NCI-H446 (cell line): ENCODE measurements at places on chromosomes 7 and 10.

- no peak for DNase-seq
Observed at GRCh38 chr7:17994079-17994850, 33.4 kb downstream of the PRPS1L1 start.

DNA sequence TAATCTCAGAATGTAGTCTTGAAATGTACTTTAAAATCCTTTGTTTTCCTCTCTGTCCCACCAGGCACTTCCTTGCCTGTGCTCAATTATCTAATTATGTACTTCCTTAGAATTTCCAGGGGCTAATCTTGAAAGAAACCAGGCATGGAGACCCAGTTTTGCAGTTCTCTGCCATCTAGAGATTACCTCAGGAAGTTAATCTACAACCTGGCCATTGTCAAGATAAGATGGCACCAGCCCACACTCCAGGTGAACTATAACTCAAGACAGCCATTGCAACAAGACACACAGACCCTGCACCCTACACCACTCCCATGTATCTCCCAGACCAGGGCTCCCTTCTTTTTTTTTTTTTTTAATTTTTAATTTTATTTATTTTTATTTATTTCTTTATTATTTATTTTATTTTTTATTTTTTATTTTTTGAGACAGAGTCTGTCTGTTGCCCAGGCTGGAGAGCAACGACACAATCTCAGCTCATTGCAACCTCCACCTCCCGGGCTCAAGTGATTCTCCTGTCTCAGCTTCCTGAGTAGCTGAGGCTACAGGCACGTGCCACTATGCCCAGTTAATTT, 85.9 kb upstream of the TRIM24 start:
- DNase-seq, result no peak

DNA sequence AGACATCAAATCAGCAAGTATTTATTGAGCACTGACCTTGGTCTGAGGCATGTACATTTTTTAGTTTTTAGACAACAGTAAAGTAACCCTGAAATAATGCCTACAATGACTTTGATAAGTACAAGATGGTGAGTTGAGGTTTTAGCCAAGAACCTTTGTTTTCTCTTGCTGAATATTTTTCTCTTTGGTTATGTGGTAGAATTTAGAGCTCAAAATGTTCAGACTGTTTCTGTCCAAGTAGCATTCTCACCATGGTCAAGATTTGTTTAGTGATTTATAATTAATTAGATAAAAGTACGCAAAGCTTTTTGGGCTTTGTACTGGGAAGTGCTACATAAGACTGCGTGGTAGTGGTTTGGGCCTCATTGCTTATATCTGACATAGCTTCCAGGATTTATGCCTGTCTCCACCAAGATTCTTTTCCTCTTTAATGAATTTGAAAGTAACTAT, 102.4 kb downstream of the KAT6B start:
- no peak for DNase-seq

DNA sequence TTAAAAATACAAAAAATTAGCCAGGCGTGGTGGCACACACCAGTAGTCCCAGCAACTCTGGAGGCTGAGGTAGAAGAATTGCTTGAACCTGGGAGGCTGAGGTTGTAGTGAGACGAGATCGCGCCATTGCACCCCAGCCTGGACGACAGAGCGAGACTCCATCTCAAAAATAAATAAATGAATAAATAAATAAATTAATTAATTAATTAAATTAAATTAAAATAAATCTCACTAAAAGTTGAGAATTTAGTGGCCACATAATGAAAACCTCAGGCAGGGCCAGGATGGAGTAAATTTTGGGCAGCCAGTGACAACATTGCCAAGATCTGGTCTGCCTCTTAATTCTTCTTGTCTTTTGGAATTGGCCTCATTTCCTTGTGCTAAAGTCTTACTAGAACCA, 187.5 kb upstream of the FEZF1 start:
- no peak for DNase-seq

DNA sequence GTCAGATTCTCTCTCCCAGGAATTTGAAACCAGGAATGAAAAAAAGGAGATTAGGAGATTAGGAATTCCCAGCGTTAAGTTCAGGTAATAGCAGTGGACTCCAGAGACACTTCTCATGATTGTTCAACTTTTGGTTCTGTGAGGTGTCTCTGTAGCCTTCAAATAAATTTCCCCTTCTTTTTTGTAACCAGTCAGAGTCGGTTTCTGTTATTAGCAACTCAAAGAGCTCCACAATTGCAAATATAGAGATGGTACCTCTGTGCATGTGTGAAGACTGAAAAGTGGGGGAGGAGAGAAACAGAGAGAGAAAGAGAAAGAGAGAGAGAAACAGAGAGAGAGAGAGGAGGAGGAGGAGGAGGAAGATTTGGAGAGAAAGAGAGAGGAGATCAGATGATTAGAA, 112.8 kb upstream of the STEAP1B start:
- no peak for DNase-seq

DNA sequence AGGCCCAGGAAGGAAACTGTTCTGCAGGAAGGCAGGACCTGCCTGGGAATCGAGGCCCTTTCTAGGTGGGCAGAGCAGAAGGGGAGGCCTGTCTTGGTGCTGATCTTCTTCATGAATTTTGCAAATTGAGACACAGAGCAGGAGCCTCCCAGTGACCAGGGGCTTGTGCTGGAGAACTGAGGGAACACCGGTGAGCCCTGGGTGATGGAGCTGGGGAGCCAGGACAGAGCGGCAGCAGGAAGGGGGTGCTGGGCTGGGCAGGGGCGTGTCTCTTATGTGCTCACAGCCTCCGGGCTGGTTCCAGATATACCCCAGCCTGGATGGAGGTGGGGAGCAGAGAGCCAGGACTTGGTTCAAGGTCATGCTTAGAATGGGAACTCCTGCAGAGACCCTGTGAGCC, 139.9 kb downstream of the C10orf105 start:
- no peak for DNase-seq

DNA sequence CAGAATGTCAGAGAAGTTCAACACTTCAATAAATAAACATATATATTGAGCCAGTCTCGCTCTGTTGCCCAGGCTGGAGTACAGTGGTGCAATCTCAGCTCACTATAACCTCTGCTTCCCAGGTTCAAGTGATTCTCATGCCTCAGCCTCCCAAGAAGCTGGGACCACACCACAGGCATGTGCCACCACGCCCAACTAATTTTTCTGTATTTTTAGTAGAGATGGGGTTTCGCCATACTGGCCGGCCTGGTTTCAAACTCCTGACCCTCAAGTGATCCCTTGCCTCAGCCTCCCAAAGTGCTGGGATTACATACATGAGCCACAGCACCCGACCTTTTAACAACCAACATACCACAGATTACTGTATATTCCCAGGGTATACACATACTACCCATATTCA, 134.2 kb downstream of the JMJD1C start:
- DNase-seq, result no peak

DNA sequence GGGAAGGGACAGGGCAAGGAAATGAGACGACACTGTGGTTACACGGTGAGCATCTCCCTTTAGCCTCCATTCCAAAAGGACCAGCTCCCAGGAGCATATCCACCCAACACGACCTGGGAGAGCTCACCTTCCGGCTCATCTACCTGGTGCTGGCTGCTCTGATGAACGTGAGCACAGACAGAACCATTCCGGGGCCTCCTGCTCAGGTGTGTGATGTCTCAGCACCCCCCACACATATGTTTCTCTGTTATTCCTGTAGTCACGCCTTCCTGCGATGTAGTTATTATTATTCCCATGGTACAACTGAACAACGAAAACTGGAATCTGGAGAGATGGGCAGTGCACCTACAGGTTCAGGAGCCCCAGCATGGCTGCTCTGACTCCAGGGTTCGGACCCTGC, 20.5 kb upstream of the GPR26 start:
- DNase-seq, result no peak

DNA sequence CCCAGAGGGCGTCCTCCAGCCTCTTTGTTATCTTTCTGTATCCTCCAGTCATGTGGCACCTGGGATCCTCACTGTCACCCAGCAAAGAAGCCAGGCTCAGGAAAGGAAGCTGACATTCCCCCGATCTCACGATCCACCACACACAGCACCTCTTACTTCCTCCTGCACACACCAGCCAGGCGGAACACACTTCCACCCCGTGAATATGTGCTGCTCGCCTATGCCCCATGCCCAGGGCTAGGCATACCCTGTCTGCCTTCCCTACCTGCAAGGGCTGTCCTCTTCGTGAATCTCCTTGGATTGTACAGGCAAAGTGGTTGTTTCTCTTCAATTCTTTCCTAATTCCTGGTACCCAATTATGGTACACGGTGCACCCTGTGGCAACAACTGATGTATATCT, 191.0 kb downstream of the TNS3 start:
- no peak for DNase-seq

GRCh38 chr10:69057261-69057950, 30.5 kb upstream of the SRGN start:
- DNase-seq, result no peak

DNA sequence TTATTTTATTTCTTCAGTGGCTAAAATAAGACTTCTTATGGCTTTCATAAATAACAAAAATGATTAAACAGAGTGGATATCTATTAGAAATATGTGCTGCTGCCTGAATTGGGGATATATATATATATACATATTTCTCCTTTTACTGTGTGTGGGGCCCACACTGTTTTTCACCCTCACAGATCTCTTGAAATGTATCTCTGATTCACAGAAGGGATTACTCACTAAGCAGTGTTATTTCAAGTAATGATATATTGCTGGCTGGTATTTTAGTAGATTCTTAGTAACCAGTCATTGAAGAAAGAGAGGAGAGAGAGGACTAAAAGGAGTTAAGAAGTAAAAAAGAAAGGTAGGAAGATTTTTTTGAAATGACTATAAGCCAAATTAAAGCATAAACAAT, 308.6 kb upstream of the NRP1 start:
- DNase-seq, result no peak

DNA sequence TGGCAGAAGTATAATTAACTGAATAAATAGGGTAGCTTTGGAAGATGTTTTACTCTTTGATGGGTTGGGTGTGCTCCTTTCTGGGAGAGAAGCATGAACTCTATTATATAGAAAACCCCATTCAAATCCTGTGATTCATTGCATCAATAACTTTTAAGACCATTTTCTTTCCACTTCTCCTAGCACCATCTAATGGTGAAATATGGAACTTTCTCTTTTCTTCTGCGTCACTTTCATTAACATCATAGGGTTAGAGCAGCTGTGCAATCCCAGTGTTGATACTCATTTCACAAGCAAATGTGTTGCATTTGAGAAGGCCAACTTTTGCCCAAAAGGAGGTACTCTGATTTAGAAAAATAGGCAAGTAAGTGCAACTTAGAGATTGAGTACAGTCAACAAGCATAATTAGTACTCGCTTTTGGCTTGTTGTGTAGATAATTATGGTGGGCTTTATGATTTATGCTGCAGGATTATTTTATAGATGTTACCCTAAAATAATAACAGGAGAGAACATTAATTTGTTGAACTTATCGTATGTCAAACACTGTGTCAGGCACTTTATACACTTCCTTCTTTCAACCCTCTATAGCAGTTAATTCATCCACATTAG, 92.9 kb downstream of the CPED1 start:
- DNase-seq, result peak; percentile 14

GRCh38 chr10:101263150-101263752, 34.0 kb upstream of the LBX1 start:
- DNase-seq, result no peak

DNA sequence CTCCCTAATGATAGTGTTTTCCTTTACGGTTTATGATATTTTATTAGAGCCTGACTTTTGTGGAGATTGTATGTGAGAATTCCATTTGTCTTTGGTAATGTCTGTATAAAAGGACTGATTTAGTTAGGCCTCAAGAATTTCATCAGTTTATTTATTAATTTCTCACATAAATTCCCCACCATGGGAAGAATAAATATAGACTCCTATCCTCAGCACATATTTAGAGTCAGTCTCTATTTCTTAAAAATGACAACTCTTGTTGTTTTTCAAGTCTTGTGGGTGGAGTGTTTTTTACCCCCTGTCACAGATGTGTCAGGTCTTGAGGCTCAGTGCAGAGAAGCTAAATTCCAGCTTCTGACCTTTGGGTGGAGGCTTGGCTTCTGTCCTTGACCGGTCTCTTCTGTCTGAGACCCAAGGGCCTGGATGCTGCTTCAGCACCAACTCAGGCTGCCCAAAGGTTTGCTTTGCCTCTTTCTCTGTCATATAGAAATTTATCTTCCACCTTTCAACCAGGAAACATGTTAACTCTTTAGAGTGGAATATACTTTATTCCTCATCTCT, 117.3 kb upstream of the INHBA start:
- DNase-seq, result no peak

DNA sequence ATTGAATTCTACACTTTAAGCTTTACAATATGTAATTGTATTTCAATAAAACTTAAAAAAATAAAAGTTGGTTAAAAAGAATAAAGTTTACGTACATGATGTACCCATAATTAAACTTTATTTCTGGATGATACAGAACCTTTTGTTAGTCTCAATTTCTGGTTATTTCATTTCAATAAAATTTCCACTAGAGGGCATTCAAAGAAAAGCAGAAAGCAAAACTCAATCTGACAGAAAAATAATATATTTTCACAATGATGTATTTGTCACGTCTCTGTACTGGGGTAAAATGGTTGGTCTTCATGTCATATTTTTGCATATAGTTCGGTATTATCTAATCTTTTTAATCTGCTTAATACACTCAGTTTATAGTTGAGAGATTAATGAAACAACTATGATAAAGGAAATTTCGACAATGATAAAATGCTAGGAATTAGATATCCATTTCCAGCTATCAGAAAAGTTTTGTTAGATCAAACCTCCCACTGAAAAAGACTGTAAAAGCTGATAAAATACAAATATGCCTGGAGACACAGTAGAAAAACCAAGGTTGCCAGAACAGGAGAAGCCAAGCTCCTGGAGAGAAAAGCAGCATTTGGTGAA, 27.4 kb downstream of the ASZ1 start:
- DNase-seq, result no peak

GRCh38 chr7:117791877-117792780, 81.1 kb downstream of the CTTNBP2 start:
- no peak for DNase-seq

DNA sequence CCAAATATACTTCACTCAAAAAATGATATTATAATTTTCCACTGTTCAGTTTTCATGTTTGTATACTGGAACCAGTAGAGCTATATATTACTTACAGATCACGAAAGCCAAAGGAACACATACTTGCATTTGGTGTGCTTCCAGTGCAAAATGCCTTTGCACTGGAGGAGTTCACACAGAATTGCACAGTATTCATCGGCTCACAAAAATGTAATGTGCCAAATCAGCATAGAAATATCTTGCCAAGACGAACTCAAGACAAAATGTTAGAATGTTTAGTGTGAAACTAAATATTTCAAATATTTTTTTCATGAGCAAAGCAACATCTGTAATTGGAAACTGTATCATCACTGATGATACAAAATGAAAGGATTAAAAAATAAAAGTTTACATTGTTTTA, 646.2 kb upstream of the SEMA3D start:
- no peak for DNase-seq

GRCh38 chr10:43867113-43867512, 218.4 kb upstream of the ZNF32 start:
- DNase-seq, result no peak

GRCh38 chr7:133314084-133314483, 61.2 kb downstream of the EXOC4 start:
- DNase-seq, result no peak
